Fibroblast of the aortic adventitia (primary cell): ENCODE measurements at places on chromosomes 13 and 19. TPM values are rescaled to one million over a fixed set of nuclear protein-coding genes. Genes with fewer than 3 reads are reported as not detected.

DNA sequence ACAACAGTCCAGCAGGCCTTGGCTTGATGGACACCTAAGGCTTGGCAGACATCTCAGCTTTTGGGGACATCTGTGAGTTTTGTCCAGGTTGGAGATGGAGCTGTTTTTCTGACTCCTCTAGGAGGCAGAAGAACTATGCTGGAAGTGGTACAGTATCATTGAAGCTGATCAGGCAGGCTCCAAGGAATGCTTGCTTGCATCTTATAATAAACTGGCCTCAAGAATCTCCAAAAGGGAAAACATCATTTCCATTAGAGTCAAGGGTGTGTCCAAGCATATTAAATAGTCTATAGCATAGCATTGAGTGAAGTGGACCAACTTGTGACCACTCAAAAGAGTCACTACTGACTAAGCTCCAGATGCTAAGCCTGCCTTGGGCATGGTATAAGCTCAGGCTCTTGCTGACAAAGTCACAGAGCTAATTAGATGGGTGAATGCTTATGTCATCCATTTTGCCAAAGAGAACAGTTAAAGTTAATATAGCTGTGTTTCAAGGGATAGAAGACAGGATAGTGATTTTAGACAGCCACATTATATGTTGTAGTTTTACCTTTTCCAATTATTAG, 216.0 kb downstream of the DNAJC15 start:
- no peak for DNase-seq

SCN1B gene
- total RNA-seq = 7.0 and 12.1 TPM in 2 replicates

DNA sequence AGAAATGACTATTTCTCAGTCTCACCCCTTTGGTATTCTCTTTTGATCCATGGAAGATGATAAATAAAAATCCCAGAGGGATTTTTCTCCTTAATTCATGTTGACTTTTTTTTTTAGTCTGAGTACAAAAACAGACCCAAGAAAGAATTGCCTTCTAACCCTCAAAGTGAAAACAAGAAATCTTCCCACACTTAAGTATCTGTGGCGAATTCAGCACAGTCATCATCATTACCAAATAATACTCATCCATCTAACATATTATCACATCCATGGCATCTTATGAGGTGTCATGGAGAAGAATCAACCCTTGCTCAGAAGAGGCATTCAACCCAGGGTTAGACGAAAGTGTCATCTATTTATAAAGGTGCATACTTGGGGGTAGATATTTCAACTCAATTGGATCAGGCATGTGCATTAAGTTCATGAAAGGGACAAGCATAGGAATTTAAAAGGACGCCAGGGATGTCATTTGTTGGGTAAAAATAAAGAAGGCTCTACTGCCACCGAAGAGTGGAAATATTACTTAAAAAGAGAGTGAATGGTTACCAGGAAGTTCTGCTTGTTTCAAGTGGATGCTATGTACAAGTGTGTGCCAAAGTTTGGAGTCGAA, 101.9 kb downstream of the FLT1 start:
- no peak for DNase-seq

GRCh38 chr19:32104850-32105235, 240.6 kb upstream of the ZNF507 start:
- DNase-seq = no peak

- DNase-seq = no peak
These were observed 66.9 kb downstream of the C13orf42 start for GRCh38 chr13:51044023-51044665.

- DNase-seq = peak; percentile 93
These were observed 15.9 kb downstream of the TICAM1 start for GRCh38 chr19:4815426-4816201.

GRCh38 chr13:99347911-99348451, 40.8 kb upstream of the GPR183 start:
- no peak for DNase-seq

SETDB2 gene
- 6.1 and 11.0 TPM in 2 replicates for total RNA-seq
